ENCODE measurements at places on chromosomes 5 and 9. TPM values are rescaled to one million over a fixed set of nuclear protein-coding genes. Genes with fewer than 3 reads are reported as not detected.
A peak's percentile ranks its signal among the peaks of the same experiment; 100 is the strongest.

DNA sequence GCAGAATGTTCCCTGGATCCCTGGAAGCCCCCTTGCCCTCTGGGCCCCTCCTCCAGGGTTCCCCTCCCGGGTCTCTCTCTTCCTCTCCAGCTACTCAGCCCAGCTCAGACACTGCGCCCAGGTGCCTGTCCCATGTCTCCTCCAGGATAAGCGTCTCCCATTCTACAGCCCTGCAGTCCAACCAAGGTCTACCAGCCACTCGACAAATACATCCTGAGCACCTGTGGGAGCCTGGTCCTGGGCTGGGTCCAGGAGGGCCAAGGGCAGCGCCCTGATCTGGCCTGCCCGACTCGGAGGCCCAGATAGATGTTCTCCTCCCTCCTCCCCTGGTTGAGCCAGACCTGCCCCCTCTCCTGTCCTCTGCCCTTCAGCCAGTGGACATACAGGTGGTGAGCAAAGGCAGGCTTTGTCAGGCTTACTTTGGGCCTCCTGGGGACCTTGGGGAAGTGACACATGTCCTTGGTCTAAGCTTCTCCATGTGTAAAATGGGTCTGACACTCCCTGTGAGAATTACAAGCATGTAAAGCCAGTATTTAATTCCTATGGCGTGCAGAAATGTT, 1.4 kb downstream of the FLT4 start:
- DNase-seq = no peak

GRCh38 chr9:7216004-7216841, 458.4 kb downstream of the KDM4C start:
- DNase-seq = no peak

- DNase-seq = no peak
These were observed 136.6 kb upstream of the COL5A1 start for GRCh38 chr9:134505032-134505431.

GRCh38 chr5:14417276-14417730, 164.3 kb upstream of the OTULINL start:
- DNase-seq = no peak

DNA sequence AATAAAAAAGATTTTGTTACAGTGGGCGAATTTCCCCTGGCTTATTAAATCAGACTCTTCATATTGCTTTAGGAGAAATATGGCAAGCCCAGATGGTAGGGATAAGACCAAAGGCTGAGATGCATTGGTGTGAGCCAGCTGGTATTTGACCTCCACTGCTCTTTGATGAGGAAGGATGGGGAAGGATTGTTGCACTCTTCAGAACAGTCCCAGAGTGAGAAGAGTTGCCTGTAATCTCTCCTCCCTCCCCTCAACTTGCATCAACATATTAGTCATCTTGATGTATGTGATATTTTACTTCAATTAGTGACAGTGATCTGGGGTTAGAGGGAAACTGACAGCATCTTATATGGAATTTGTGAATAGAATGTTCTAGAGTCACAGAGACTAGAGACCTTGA, 136.6 kb downstream of the ADAMTS12 start:
- DNase-seq = no peak

- DNase-seq = no peak
These were observed 126.1 kb upstream of the PAPPA start for GRCh38 chr9:116027511-116027910.

GRCh38 chr9:117098331-117098730, 316.5 kb downstream of the ASTN2 start:
- DNase-seq = no peak

PGM5 gene
- 670 TPM for total RNA-seq

LCN15 gene
- not detected for total RNA-seq

GLRA1 gene
- total RNA-seq = not detected

SUSD3 gene
- total RNA-seq = 1.9 TPM

GRCh38 chr5:68873198-68873597, 220.6 kb upstream of the SLC30A5 start:
- no peak for DNase-seq

- DNase-seq = peak; percentile 82
These were observed 60.9 kb downstream of the CXXC5 start for GRCh38 chr5:139708877-139709581.

DNA sequence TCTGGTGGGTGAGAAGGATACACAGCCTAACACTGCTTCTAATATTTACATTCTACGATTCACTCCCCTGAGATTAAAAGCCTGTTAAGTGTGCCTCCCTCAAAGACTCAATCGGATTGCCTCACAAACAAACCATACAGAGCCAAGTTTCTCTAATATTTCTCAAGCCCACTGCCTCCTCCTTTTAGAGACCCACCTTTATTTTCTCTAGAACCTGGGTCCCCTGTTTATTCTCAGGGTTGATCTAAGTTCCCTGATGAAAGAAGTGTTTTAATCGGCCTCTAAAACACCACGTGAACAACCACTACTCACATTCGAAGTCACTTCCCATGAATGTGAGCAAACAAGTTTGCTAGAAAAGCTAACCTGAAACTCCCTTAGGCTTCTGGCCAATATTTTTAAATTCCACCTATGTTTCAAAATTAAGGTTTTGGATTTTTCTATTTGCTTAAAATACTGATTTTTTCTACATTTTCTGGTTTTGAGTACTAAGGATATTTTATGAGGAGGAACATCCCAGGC, 76.5 kb downstream of the GLIS3 start:
- no peak for DNase-seq

ITGA2 gene
- 1.4 TPM for total RNA-seq

- no peak for DNase-seq
These were observed 57.2 kb downstream of the RANBP6 start for GRCh38 chr9:5958273-5958672.

GRCh38 chr5:15285901-15286583, 213.9 kb upstream of the FBXL7 start:
- DNase-seq = no peak

- no peak for DNase-seq
These were observed 7.5 kb downstream of the SERINC5 start for GRCh38 chr5:80248378-80248777.

DNA sequence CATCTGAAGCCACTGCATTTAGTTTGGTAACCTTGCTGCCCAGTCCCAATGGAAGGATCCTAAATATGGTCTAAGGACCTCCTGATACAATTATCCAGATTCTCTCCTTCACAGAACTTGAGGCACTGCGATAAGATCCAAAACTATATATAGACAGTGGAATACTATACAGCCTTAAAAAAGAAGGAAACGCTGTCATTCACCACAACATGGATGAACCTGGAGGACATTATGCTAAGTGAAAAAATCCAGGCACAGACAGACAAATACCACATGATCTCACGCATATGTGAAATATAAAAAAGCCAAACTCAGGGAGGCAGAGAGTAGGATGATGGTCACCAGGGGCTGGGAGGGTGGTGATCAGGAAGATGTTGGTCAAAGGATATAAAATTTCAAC, 2.8 kb upstream of the IL4 start:
- no peak for DNase-seq

GRCh38 chr5:80357671-80358070, 37.9 kb downstream of the SPZ1 start:
- no peak for DNase-seq

DNA sequence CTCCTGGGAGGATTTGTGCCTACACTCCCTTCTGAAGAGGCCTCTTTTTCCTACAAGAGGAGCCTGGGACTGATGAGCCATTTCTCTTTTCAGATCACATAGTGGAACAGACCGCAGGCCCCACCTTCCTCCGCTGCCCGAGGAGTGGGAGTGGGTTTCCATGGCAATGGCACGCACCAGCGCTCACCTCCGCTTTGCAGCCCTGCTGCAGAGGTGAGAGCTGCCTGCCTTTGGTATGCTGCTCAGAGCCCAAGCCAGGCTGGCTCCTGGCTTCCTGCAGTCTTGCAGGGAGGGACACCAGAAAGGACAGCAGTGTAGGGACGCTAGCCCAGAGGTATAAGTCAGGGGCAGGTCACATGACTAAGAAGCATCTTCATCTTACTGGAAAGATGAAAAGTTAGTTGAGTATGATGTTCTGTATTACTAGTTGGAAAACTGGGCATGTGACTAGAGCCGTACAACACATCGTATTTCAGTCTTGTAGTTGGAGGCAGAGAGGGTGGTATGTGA, 12.4 kb downstream of the PTTG1 start:
- DNase-seq = no peak

CENPK gene
- total RNA-seq = not detected

DNA sequence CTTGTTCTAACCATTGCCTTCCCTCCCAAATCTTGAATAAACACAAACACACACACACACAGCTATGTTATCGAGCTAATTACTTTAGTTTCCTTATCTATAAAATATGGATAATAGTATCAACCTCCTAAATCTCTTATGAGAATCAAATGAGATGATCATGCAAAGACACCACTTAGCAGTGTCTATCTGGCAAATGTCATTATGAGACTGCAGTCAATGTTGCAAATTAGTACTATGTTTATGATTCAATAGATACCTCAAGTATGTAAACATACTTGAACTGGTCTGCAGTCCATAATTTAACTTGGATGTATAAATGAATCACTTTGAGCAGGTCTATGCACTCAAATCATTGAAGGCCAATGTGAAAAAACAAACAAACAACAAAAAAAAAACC, 22.2 kb upstream of the ERAP2 start:
- DNase-seq = no peak

EIF4E1B gene
- total RNA-seq = not detected

- DNase-seq = no peak
These were observed 78.9 kb downstream of the PARP8 start for GRCh38 chr5:50745221-50745910.

DNA sequence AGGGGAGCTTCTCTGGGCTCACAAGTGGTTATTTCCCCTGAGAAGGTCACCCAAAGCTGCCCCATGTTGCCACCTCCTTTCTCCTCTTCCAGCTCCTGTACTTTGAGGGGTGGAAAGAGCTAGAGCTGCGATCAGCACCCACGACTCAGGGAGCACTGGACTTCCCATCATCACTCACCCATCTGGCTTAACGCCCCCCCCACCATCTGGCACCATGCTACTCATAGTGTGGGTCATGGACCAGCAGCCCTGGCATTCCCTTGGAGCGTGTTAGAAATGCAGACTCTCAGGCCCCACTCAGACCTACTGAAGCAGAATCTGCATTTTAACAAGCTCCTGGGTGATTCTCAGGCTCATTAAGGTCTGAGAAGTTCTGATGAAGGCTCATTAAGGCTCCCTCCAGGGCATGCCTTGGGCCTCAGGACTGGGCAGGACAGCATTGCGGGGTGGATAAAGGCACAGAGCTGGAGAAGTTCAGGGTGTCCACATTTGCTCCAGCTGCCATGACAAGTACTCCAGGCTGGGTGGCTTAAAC, 67.3 kb downstream of the GALNT12 start:
- DNase-seq = no peak

- DNase-seq = peak; percentile 22
These were observed 72.6 kb upstream of the LRRTM2 start for GRCh38 chr5:138947780-138948179.

GRCh38 chr9:18256568-18256967, 217.4 kb upstream of the ADAMTSL1 start:
- no peak for DNase-seq

DNA sequence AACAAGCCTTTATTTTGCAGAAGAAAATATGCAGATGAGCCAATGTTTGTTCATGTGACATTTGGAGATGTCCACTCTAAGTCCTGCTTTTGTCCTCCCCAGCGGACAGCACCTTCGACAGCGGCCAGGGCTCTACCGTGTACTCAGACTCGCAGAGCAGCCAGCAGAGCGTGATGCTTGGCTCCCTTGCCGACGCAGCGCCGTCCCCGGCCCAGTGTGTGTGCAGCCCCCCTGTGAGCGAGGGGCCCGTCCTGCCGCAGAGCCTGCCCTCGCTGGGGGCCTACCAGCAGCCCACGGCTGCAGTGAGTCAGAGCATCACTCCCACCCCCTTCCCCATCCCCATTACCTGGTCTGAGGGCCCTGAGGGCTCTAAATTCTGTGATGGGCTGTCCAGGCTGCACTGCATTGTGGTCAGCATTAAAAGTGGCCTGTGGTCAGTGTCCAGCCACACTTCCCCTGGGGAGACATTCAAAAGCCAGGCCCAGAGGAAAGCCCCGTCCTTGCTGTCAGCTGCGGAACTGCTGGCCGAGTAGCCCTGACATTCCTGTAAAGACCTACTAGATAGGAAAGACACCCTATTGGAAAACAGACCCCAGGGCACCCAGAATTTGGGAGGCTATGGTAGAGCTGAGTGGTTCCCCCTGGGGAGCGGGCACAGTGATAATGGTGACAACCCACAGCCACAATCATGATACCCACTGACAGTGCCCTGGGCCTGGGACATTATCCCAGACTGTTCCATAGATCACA, 69.0 kb downstream of the WNK2 start:
- DNase-seq = peak; percentile 54

DNA sequence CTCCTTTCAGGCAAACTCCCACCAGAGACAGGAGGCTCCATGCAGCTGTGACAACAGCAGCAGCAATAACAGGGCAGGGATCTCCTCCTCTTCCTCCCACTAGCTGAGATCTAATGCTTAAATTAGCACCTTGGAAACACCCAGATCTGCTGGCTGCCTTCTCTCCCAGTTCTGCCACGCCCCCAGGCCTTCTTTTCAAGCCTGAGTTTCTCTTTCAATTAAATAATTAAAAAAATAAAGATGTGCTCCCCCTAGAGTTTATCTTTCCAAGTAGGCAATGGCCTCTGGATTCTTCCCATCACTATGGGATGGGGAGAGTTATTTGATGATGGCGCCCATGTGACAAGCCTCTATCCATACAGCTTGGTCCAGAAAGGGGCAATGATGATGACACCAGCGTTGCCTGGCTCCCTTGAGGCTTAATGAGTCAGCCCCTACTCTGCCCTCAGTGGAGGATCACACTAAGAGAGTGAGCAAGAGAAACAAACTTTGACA, 3.8 kb downstream of the FAM219A start:
- no peak for DNase-seq
